ENCODE measurements at places on chromosomes 5 and 9.

GRCh38 chr9:33378121-33378795 is 24.1 kb downstream of the AQP7 start:
- DNase-seq, result no peak

- DNase-seq, result no peak
Observed at GRCh38 chr9:127913682-127914081, 3.2 kb downstream of the ST6GALNAC4 start.

- DNase-seq, result no peak
Observed at GRCh38 chr5:149399775-149400174, 20.7 kb upstream of the IL17B start.

DNA sequence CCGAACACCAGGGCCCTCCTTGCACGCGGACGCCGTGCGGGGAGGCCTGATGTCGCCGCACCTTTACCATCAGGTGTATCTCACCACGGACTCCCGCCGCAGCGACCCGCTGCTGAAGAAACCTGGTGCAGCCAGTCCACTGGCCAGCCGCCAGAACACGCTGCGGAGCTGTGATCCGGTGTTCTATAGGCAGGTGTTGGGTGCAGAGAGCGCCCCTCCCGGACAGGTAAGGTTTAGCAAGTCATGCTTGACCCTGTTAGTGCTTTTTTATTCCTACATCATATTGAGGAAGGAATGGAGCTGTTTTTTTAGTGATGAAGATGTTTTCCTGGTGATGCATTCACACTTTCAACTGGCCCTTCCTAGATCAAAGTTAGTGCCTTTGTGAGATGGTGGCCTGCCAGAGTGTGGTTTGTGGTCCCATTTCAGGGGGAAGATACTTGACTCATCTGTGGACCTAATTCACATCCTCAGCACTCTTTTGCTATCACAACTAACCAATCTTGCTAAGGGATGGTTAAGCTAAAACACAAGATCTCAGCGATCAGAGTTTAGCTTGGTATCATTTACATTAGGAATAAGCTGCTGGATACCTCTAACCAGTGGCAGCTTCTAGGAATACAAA is 2.7 kb downstream of the PCDHGC3 start:
- DNase-seq, result no peak

GRCh38 chr5:172683264-172683644 is 42.2 kb downstream of the NEURL1B start:
- DNase-seq, result no peak

DNA sequence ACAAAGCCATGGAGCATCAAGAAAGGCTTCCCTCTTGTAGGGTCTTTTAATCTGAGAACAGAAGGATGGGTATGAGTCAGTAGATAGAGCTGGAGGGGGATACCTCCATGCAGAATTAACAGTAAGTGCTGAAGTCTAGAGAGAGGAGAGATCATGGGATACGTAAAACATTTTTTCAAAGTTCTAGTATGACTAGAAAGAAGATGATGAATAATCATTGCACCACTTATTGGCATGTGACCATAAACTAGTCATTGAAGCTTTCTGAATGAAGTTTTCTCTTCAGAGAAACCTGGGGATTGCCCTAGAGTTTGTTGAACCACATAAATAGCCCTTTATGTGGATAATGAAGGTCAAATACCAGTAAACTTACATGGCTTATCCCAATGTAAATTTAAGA is 48.6 kb upstream of the PTPRD start:
- no peak for DNase-seq

DNA sequence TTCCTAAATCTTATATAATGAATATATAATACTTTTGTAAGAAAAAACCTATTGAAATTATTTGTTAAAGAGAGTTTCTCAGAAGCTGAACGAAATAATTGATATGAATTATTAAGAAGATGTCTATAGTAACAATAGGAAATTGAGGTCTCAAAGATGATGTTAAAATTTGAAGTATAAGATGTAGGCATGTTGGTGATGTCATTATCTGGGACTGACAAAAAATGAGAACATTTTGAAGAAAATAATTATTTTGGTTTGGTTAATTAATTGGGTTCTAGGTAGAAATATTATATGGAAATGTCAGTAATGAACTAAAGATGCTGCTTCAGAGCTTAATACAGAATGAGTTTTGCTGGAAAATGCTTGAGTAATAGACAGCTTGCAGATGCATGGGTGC is 501.4 kb upstream of the ST8SIA4 start:
- no peak for DNase-seq

GRCh38 chr9:15485836-15486666 is 24.7 kb downstream of the PSIP1 start:
- DNase-seq, result no peak

DNA sequence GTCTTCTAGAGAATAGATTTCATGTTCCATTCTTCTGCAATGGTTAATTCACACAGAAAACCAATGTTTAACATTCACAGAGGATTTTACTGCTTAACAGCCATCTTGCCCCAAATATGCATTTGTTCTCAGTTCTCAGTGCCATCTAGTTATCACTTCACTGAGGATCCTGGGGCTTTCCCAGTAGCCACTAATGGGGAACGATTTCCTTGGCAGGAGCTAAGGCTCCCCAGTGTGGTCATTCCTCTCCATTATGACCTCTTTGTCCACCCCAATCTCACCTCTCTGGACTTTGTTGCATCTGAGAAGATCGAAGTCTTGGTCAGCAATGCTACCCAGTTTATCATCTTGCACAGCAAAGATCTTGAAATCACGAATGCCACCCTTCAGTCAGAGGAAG is 3.4 kb downstream of the ERAP2 start:
- DNase-seq, result no peak

DNA sequence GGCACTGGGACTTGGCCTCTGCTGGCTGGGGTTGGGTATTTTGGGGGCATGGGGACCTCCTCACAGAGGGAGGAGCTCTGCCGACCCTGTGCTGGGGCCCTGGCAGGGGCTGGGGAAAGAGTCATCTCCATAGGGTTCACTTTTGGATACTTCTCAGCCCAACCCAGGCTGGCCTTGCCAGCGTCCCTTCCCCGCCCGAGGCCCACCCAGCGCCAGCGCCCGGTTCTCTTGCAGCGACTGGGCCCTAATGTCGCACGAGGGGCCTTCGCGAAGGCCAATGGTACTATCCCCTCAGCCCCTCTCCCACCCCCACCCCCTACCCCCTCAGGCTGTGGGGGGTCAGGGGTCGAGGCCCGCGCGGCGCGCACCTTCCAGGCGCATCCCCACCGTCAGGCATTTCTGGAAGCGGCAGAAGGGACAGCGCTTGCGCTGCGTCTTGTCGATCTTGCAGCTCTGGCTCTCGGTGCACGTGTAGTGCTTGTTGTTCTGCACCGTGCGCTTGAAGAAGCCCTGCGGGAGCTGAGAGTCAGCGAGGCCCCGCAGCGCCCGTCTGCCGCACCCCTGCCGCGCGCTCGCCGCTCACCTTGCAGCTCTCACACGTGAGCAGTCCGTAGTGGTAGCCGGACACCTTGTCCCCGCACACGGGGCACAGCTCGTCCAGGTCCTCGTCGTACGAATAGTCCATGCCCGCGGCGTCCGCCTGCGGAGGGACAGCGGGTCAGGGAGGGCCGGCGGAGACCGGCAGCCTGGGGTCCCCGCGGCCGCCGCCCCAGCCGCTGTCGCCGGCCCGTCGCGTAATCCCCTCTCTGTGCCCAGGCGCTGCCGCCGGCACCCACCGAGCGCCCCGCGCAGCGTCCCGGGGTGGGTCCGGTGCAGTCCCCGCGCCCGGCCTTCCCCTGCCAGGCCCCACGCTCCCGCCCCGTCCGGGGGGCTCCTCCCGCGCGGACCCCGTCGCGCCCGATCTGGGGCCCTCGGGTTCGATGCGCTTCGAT is 4.2 kb downstream of the NR5A1 start:
- DNase-seq, result no peak

DNA sequence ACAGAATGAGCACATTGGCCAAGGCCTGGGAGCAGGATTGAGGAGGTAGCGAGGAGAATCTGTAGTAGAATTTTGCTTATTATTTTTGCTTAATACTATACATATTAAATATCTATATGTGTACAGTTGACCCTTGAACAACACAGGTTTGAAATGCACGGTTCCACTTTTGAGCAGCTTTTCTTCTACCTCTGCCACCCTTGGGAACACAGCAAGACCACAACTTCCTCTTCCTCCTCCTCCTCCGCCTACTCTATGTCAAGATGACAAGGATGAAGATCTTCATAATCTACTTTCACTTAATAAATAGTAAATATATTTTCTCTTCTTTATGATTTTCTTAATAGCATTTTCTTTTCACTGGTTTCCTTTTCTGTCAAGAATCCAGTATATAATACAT is 541.4 kb downstream of the KCTD16 start:
- no peak for DNase-seq

- peak; percentile 19 for DNase-seq
Observed at GRCh38 chr9:1939926-1940368, 75.2 kb upstream of the SMARCA2 start.

- no peak for DNase-seq
Observed at GRCh38 chr5:6274846-6275543, 103.4 kb downstream of the MED10 start.

DNA sequence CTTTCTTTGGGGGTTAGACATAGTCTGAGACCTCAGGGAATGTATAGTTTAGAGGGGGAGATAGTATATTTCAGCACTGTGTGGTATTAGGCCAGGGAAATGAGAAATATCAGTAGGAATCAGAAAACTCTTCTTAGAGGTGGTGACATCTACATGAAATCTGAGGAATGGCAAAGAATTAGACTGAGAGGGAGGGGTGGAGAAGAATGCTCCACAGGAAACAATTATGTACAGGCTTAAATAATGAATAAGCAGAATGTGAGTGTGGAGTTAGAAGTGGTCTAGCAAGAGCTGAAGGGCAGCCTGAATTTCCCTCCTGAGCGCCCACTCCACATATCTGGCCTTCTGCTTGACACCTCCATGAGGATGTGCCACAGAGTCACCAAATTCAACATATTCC is 3.6 kb upstream of the MACIR start:
- no peak for DNase-seq

GRCh38 chr9:113503613-113504211 is 40.2 kb downstream of the RGS3 start:
- no peak for DNase-seq

DNA sequence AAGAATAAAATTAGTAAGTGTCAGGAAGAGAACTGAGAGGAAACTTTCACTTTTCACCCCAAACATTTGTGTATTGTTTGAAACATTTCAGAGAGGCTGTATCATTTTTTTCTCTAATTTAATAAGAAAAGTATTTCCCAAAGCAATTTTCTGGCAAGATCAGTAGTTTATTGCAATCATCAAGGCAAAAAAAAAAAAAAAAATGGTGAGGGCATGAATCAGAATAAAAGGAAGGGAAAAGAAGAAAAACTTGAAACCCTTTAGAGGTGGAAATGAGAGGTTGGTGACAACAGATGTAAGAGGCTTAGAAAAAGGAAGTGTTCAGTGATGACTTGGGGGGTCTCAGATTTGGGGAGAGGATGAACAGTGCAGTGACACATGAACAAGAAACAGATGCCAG is 13.3 kb downstream of the SHC3 start:
- no peak for DNase-seq

DNA sequence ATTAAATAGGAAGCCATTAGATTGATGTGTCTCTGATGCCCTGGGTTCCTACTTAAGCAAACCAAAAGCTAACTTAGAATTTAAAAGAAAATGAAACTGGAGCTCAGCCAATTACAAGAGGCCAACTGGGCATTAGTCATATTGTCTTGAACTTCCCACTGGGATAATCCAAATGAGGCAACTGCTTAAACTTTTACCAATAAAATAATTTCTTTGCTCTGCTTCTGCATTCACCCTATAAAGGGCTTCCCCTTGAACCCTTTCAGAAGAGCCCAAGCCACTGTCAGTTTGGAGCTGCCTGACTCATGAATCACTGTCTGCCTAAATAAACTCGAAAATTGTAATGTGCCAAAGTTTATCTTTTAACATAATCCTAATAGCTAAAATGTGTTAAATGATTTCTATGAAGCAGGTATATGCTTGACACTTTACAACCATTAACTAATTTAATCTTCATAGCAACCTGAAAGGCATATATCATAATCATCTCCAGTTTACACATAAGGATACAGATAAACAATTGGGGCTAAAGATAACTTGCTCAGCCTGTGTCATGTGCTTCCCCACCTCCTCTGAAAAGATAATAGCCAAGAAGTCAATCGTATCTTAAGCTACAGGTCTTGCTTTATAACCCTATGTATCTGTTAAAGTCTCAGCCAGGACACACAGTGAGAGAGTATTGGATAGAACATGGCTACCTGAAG is 11.5 kb downstream of the GPR150 start:
- no peak for DNase-seq

- no peak for DNase-seq
Observed at GRCh38 chr5:96117771-96118651, 156.4 kb upstream of the ELL2 start.

- DNase-seq, result no peak
Observed at GRCh38 chr9:75121914-75122558, 33.7 kb downstream of the OSTF1 start.

- DNase-seq, result no peak
Observed at GRCh38 chr9:7121664-7122063, 363.9 kb downstream of the KDM4C start.

DNA sequence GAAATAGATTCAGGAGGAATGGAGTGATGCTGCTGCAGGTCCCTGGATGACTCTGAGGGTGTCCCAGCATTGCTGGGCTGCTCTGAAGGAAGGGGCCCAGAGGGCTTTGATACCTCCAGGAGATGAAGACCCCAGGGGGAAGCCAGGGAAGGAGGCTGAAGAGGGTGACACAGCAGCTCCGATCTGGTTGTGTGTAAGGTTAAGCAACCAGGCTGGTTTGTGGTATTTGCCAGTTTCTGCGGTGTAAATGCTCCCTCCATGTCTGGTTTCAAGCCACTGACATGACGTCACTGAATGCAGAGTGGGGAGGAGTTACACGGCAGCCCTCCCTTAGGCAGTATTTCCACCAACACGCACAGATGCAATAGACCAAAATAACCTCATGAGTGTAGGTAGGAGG is 40.0 kb upstream of the ORM1 start:
- no peak for DNase-seq

DNA sequence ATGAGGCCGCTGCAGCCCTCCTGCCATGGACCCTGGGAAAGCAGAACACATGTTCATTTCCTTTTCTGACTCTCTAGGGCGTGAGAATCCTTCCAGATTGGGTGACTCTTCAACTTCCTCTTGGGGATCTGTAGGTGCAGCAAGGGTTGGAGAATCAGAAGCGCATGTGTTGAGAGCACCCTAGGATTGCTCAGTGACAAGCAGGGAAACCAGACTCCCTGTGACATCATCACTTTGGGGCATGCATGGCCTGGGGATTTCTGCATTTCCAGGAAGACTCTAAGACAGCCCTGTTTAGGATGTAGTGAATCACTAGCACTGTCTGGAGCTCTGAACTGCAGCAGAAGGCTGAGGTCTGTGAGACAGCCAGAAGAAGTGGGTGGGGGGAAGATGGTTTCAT is 15.1 kb upstream of the LCP2 start:
- DNase-seq, result peak; percentile 59

- DNase-seq, result no peak
Observed at GRCh38 chr5:149404746-149405549, 25.9 kb upstream of the IL17B start.

DNA sequence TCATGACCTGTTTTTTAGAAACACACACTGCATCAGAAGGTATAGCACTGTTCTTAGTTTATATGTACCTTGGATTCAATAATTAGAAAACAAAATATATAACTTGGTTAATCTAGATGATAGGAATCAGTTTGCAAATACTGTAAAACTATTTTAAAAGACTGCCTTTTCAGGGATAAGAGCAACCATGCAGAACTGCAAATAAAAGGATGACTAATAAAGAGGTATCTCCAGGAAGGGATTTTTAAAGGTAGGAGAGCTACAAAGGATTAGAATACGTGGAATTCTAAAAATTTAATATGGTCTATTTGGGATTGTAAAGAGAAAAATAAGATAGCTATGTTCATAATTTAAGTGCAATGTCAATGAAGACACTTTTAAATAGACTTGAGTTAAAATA is 9.4 kb downstream of the GABRA1 start:
- no peak for DNase-seq
